ENCODE measurements at places on chromosomes 3 and 15.
A peak's percentile ranks its signal among the peaks of the same experiment; 100 is the strongest.

GRCh38 chr3:129371041-129371826 lies 57.2 kb downstream of the EFCAB12 start:
- no peak for DNase-seq

DNA sequence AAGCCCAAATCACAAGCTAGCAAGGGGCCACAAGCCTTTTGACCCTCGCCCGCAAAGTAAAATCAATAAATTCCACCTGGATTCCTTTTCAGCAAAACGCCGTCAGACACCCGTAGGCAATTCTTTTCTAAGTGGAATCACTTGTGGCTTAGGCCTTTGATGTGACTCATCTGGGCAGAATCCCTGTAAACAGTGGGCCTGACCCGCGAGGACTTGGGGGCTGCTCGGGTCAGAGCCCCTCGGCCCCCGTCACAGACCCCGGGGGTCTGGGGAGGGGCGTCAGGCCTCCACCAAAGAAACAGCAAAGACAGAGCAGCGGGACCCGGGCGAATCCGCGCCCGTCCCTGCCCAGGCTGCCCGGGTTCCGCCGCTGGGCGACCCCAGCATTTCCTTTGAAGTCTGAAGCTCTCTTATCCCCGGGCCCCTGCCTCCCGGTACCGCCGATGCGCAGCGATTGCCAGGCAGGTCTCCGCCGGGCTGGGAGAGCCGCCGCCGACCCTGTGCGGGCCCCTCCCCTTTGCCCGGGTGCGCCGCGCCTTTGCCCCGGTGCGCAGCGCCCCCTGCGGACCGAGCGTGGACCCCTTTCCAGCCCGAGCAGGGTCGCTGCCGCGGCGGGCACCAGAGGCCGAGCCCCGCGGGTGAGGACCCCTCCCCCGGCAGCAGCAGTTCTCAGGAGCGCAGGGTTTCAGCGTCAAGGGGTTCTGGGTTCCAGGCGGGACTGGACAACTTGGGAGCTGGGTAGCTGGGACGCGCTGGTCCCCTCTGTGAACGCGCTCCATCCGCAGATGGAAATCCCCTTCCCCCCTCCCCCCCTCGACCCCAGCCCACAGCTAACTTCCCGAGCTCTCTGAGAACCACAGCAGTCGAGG lies 178.3 kb downstream of the UACA start:
- peak; percentile 62 for DNase-seq

DNA sequence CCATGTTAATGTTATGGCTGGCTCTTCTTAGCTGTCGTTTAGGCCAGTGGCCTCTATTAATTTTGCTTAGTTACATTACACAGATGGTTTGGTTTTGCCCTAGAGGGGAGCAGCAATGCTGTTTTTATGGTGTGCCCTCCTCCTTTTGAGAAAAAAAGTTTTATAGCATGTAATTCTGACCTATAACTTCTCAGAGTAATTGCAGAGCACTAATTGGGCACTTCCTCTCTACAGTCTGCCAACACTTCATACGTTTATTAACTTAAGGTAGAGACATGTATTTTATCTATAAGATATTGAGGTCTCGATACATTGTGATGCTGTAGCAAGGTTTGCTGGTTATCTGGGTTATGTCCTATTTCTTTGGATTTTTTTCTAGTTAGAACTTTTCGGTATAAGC lies 12.2 kb downstream of the SLC25A26 start:
- no peak for DNase-seq

DNA sequence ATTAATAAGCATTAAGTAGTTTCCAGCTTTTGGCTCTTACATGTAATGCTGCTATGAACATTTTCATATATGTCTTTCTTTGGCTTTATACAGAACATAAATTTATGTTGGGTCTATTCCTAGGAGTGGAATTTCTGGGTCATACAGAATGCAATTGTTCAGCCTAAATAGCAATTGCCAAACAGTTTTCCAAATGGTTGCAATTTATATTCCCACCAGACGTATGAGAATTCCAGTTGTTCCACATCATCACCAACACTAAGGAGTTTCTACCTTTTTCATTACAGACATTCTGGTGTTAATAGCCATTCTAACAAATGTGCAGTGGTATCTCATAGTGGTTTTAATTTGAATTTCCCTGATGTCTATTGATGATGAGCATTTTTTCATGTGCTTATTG lies 160.1 kb upstream of the TMC3 start:
- no peak for DNase-seq

- DNase-seq = peak; percentile 31
These were observed 68.3 kb upstream of the TBC1D5 start for GRCh38 chr3:17810759-17811158.

DNA sequence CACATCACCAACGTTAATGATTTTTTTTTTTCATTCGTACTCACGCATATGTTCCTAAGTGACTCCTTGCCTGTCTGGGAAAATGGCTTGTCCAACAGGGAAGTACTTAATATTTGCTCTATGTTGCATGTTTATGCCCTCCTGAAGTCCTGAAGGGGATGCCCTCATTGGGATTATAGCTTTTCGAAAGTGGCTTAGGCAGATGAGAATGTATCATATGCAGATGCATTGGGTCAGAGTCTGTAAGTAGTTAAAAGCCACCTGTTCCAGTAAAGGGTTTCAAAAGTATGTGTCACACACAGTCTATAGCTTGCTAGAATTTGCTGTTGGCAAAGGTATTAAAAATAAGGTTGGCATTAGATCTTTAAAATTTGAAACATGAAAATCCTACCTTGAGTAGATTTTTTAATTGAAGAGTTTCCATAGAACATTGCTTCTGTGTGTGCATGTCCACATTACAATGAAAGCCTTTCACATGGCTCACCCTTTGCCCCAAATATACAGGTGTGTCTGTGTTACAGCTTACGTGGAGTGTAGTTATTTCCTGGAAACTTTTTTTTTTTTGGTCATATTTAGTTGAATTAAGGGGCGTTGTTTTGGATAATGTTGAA lies 2.1 kb downstream of the ABHD17C start:
- DNase-seq = no peak

DNA sequence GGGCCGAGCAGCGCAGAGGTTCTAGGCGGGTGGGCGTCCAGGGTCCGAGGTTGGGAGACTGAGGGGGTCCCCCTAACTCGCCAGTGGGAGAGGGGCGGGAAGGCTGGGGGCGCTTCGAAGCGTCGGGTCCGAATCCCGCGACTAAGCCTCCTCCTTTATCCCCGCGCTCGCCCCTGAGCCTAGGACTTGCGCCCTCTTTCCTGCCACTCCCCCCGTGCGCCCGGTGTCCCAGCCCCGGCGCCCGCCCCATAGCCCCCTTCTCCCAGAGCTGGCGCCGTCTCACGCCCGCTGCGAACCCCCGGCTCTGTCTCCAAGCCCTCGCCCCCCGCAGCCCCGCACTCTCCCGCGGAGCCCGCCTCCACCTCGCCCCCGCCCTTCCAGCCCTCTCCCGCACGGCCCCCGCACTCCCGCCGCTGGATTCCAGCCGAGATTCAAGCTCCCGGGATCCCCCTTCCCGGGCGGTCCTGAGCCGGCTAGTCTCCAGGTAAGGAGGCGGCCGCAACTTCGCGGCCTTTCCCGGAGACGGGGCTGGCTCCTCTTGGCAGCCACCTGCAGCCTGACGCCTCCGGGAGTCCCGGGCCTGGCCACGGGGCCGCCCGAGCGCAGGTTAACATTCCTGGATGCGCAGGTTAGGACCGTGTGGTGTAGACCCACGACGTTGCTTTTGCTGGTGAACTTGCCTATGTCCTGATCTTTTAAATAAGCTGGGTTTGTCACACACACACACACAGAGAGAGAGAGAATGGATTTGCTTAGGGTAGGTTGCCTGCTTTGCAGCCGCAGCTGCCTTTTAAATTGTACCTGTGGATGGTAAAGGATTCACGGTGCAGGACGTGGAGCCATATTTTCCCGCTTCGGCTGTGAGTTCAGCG lies 563 bp downstream of the PXYLP1 start:
- DNase-seq = no peak

DNA sequence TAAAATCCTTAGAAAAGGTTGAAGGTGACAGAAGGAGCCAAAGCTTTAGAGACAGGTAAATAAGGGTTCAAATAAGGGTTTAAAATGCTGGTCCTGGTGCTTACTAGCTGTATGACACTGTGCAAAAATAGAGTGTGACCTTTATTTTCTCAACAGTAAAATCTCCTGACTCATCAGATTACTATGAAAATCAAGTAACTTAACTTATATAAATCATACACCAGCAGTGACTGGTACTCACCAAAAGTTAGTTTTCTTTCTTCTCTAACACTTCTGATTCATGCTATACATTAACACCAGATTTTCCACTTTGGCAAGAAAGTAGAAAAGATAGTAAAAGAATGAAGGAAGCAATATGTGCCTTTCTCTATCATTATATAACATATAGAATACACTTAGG lies 205.9 kb upstream of the GBE1 start:
- DNase-seq = no peak

GRCh38 chr3:191357909-191358308 lies 27.6 kb upstream of the UTS2B start:
- DNase-seq = no peak

DNA sequence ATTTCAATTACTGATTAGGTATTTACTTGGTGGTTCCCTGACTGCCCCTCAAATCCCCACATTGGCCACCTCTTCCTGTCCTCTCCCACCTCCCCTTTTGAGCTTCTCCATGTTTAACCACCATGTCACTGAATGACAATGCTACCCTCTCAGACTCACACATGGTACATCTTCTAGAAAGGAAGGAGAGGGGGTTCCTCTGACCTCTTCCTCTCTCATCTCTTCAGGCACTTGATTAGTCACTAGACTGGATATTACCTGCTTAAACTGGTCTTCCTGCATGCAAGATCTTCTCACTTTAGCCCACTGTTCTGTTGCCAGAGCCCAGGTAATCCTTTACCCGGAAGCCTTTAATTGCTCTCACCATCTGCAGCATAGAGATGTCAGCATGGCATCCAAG lies 64.9 kb downstream of the DIPK2A start:
- no peak for DNase-seq

DNA sequence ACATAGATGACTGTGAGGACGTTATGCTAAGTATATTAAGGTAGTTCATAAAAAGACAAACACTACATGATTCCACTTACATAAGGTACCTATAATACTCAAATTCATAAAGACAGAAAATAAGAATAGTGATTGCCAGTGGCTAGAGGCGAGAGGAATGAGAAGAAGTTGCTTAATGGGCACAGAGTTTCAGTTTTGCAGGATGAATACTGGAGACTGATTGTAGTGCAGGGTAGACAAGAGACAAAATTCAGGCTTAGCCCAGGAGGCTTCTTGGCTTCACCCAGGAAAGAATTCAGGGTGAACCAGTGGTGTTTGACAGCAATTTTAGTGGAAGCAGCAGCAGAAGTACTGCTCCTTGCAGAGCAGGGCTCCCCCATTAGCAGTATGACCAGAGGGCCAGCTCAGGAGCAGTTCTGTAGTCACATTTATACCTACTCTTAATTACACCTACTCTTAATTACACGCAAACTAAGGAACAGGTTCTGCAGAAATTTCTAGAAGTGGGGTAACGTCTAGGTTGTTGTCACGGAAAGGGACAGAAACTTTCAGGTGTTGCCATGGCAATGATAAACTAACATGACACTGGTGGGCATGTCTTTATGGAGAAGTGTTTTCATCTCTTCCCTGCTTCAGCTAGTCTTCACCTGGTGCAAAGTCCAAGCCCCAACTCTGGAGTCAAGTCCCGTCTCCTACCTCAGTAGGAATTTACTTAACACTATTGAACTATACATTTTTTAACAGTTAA lies 55.2 kb downstream of the TBL1XR1 start:
- DNase-seq = no peak

Measured in iris pigment epithelial cell (primary cell).